CD4-positive, alpha-beta T cell treated with Interleukin-15 for 4 hours (primary cell): ENCODE measurements at places on chromosomes 3 and 15.

GRCh38 chr3:172203522-172204258 is 164.3 kb downstream of the FNDC3B start:
- DNase-seq, result no peak

- no peak for DNase-seq
Observed at GRCh38 chr3:136255672-136256406, 5.7 kb downstream of the PCCB start.

DNA sequence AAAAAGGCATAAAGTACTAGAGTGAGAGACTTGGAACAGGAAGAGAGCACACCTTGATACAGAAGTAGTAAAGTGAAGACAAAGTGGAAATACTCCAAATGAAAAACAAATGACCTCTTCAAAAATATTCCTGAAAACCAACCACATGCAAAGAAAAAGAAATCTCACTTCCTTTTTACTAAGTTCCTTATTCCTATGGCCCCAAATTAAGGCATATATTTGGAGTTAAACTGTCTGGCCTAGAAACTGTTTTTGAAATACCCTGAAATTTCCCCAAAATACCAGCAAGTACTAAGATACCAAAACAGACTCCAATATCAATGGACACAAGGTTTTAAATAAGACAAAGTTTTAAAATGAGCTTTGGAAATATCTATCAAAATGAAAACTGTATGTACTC is 58.2 kb downstream of the ZNF148 start:
- no peak for DNase-seq

GRCh38 chr3:15310491-15311370 is 21.7 kb downstream of the SH3BP5 start:
- DNase-seq, result peak; percentile 86

DNA sequence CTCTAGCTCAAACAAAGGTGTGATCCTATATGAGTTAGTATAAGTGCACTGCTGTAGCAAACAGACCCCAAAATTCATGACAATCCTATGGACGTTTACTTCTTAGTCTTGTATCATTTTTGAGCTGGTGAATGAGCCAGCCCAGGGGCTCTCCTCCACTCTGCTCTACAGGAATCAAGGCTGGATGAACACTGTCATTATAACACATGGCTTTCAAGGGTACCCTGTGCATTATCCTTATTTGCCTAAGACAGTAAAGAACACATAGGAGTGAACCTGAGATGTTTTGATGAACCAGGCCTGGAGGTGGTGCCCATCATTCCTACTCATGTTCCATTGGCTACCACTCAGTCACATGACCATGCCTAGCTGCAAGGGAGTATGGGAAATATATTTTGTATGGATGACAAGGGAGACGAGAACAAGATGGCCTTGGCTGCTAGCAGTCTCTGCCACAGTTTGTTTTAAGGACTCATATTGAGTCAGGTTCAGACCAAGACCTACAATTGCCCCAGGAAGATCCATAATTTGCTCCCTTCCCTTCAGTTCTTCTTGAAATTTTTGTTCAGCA is 107.4 kb upstream of the HES1 start:
- no peak for DNase-seq

DNA sequence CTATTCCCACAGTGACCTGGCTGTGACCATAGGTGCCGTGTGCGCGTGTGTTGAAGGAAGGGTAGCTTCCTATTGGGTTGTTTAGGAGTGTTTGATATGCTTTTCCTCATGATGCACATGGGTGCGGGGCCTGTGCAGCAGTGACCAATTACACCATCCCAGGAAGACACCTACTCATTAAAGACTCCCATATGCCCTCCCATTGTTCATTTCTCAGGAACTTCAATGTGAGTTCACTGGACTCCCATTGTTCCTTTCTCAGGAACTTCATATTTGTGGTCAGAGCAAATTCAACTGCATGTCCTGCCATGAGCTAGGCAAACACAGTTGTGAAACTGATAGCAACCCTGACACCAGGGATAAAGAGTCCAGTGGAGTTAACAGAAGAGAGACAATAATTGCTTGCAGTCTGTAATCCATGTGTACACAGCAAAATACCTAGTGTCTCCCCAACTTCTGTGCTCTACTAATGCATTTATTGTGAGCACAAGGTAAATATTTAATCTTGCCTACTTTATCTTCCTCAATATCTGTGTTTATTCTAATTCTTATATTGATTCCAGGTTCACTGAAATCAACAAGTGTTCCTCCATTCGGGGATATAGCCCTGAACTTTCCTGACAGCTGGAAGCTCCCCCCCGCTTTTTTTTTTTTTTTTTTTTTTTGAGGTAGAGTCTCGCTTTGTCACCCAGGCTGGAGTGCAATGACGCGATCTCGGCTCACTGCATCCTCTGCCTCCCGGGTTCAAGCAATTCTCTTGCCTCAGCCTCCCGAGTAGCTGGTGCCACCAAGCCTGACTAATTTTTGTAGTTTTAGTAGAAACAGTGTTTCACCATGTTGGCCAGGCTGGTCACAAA is 57.5 kb upstream of the GCNT3 start:
- no peak for DNase-seq

GRCh38 chr3:192867645-192868044 is 50.0 kb downstream of the MB21D2 start:
- DNase-seq, result no peak

DNA sequence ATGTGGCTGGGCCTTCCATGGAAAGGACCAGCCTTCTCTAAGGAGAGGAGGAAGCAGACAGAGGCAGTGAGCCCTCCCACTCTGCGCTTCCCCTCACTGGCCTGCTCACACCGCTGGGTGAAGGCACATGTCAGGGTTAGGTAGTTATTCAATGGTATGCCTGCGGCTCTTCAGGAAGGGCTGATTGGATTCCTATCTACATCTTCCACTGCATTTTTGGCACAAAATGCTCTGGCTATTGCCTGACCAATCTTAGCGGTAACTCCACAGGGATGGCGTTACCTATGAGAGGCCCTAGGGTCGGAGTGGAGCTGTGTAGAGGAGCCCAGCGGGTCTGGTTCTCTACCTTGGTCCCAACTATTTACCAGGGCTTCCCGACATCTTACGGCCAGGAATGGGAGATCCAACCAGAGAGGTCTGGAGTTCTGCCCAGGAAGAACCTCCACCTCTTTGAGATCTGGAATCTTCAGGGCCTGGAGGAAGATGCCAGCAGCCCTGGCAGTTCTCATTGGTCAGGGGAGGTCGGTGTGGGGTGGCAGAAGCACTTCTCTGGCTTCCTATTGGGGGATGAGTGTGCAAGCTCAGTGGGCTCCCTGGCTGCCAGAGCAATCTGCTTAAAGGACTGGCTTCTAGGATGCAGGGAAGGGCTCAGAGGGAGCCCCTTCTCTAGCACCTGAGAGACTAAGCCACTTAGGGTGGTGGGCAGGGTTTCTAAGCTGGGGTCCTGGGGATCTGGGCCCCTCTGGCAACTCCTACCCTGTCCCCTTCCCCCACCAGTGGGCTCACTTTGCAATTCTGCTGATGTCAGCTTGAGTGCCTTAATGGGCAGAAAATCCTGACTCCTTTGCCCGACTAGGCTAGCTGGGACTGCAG is 24.3 kb downstream of the SNX33 start:
- DNase-seq, result no peak

- DNase-seq, result peak; percentile 28
Observed at GRCh38 chr3:16824081-16824696, 60.6 kb upstream of the PLCL2 start.
